ENCODE measurements at places on chromosomes 16 and 17.

DNA sequence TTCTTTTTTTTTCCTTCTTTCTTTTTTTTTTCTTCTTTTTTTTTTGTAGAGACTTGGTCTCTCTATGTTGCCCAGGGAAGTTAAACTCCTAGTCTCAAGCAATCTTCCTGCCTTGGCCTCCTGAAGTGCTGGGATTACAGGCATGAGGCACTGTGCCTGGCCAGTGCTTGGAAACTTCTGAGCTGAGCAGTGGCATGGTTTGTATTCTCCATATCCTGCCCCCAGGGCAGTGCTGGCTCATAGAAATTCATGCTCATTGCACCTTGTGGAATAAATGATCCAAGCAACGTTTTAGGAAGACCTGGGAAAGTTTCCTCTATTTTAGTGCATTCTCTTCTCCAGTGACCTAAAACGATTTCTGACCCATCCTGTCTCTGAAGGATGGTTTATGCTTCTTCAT lies 16.7 kb upstream of the SYT17 start:
- peak; percentile 29 for DNase-seq

DNA sequence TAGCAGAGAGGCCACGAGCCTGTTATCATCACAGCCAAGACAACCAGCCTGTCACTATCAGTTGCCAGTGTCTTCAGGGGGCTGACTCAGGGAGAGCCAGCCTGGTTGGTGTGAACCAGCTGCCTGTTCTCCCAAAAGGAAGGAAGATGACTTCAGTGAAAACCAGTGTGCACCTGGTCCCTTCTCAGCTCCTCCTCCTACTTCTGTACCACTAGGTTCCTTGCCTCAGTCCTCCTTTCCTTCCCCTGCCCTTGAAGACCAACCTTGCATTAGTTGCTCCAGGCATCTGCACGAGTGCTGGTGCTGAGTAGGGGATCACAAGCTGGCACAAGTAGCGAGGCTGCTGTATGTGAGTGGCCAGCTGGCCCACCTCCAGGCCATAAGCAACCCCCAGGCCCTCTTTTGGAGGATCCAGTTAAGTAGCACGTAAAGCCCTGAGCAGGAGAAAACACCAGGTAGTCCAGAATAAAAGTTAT lies 8.5 kb downstream of the TUBG1 start:
- DNase-seq, result no peak

- no peak for DNase-seq
These were observed 4.3 kb upstream of the MYH3 start for GRCh38 chr17:10661437-10661836.

GRCh38 chr16:22330326-22330725 lies 33.1 kb downstream of the POLR3E start:
- DNase-seq, result no peak

DNA sequence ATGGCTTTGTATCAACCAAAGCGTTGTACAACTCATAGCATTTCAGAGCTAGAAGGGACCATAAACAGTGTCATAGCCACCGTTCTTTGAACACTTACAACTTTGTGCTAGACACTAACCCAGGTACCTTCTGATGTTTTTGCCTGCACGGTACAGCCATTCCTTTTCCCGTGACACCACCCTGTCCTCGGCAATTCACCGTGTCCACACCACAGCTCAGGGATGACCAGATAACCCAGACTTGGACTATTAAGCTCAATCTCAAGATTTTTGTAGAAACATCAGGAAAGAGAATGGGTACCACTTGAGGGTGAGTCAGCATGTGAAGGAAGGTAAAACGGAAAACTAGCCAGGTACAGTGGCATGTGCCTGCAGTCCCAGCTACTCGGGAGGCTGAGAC lies 9.8 kb upstream of the CBFB start:
- no peak for DNase-seq

DNA sequence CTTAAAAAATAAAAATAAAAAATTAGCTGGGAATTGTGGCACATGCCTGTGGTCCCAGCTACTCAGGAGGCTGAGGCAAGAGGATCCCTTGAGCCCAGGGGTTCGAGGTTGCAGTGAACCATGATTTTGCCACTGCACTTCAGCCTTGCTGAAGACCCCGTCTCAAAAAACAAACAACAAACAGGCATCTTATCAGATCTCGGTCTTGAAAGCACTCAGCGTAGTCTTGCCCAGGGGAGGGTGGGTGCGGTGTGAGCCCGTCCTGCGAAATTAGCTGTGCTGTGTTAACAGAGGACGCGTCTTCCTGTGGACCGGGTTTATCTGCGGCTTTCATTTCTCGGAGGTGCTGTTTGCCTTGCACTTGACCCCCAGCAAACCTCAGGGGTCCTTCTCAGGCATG lies 5.4 kb downstream of the GAA start:
- DNase-seq, result no peak

GRCh38 chr16:15865742-15866141 lies 8.9 kb upstream of the MYH11 start:
- DNase-seq, result no peak

- no peak for DNase-seq
These were observed 31.5 kb downstream of the PIPOX start for GRCh38 chr17:29074488-29074887.

DNA sequence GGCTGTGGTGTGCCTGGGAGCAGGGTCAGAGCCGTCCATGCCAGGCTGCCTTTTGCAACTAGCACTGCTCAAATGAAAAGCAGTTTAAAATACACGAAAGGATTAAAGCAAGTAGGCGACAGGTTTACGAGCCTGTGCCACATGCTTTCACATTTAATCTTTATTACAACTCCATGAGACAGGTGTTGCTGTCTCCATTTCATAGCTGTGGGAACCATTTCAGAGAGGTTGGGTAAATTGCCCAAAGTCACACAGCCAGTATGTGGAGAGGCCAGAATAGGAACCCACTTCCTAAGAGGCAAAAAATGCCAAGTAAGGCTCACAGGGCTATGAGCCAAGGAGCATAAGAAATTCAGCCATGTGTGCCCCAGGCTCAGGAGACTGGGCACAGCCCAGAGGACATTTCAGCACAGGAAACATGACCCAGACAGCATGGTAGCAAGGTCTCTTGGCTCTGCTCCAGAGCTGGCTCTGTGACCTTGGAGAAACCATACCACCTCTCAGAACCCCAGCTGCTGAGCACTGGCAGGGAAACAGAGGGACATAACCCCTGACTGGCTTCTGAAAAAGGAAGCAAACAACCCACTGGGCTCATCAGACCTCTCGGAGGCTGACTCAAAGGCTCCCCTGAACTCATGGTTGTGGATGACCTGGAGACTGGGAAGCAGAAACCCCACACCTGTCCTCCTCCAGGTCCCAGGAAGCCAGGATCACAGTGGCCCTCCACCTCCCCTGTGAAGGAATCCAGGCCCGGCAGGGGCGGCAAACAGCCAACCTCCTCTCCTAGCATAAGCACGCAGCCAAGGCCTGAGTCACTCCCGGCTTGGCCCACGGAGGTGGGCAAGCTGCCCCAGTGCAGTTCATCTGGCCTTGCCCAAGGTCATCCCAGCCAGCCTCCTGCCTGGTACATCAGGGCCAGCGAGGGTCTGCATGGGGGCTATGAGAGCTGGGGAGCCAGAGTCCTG lies 40.3 kb upstream of the MRPS23 start:
- peak; percentile 88 for DNase-seq

DNA sequence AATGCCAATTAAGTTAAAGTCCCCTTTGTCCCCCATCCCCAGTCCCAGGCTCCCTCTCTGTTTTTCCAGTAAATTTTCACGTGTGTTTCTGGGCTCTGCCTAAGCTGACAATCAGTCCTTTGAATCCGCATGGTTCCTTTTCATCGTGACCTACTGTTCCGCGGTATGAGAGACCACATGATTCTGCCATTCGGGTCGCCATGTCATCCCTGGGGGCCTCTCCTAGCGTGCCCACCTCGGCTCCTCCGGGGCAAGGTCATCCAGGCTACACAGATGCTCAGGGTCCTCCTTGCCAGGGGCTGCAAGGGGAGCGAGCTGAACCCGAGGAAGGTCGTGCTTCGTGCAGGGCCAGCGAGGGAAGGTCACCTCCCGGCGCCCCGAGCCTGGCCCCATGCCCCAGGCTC lies 157.6 kb downstream of the RAB11FIP4 start:
- DNase-seq, result peak; percentile 26

- DNase-seq, result no peak
These were observed 656 bp upstream of the FUS start for GRCh38 chr16:31179219-31179746.

GRCh38 chr17:50052241-50052796 lies 3.6 kb upstream of the ITGA3 start:
- DNase-seq, result no peak

DNA sequence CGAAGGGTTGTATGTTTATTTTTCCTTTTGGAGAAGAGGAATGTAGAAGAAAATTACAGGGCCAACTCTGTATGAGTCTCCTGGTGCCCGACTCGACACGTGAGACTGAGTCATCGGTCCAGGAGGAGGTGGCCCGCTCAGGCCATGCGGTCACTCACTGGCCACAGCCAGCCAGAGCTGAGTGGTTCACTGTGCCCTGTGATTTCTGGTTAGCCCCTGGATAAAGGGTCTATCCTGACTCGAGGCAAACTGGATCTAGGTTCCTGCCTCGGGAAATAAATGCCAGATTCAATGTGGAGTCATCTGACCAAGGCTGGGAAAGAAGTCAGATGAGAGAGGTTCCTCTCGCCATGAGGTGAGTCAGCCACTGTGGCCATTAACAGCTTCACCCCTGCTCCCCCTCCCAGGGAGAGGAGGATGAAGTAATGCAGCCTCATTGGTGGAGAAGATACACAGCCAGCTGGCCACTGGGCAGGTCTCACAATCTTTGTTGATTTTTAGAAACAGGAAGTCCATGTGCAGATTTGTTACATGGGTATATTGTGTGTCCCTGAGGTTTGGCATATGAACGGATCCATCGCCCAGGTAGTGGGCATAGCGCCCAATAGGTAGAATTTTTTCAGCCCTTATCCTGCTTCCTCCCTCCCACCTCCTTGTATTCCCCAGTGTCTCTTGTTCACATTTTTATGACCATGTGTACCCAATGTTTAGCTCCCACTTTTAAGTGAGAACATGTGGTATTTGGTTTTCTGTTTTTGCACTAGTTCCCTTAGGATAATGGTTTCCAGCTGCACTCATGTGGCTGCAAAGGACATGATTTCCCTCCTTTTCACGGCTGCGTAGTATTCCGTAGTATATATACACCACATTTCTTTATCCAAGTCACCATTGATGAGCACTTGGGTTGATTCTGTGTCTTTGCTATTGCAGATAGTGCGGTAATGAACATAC lies 21.7 kb upstream of the USP36 start:
- peak; percentile 98 for DNase-seq

GRCh38 chr16:56982695-56983094 lies 6.7 kb upstream of the NLRC5 start:
- no peak for DNase-seq

- DNase-seq, result no peak
These were observed 6.7 kb upstream of the CMIP start for GRCh38 chr16:81437865-81438264.

DNA sequence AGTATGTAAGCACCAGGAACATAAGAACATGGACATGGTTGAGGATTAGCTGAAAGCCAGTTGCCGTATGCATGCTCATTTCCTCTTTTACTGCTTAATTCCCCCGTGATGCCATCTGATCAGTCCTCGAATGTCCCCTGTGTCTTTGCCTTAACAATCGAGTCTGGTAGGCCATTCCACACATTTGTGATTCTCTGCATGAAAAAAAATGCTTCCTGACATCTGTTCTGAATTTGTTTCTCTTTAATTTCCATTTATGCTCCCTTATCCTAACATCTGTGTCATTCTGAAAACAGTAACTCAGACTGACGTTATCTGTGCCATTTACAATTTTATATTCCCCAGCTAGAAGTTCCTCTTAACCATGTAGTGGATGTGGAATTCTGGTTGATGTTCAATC lies 158.2 kb upstream of the TOX3 start:
- no peak for DNase-seq

GRCh38 chr17:36529121-36529520 lies 5.5 kb downstream of the MYO19 start:
- peak; percentile 71 for DNase-seq

DNA sequence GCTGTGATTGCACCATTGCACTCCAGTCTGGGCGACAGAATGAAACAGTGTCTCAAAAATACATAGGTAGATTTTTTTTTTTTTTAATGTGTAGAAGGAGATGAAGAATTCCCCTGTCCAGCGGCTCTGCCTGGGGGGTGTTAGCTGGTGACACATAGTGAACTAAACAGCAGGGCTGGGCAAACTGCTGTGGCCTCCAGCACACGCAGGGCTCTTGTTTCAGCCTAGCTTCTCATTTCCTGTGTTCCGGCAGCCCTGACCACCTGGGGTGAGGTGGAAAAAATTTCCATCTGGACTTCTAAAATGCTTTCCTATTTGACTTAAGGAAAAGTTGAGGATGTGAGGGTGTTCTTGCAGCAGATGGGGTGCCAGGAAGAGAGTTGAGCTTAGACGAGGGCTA lies 33.3 kb upstream of the RGS9 start:
- DNase-seq, result peak; percentile 72

GRCh38 chr17:8611619-8612298 lies 18.8 kb downstream of the MYH10 start:
- no peak for DNase-seq

DNA sequence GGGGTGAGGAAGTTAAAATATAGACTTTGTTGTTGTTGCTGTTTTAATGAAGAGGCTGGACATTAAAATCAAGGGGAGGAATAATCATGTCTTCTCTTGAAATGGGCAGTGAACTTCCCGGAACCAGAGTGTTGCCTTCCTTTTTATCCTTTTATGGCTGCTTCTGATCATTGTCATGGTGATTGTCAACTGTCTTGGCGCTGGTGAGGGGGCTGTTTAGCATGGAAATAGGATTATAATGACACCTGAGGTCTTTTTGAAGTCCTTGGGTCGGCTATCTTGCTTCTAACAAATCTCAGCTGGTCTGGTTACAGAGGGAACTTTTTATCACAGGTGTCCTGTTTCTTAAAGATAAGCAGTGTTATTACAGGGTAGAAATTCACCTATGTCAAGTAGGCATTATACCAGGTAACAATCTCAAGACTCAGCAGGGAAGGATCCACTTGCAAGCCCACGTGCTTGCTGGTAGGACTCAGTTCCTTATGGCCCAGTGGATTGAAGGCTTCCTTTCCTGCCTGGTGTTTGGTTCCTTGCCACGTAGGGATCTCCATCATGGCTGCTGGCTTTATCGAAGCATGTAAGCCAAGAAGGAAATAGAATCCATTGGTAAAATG lies 349.3 kb downstream of the WWOX start:
- no peak for DNase-seq

- no peak for DNase-seq
These were observed 10.9 kb upstream of the CHST6 start for GRCh38 chr16:75506107-75506506.

DNA sequence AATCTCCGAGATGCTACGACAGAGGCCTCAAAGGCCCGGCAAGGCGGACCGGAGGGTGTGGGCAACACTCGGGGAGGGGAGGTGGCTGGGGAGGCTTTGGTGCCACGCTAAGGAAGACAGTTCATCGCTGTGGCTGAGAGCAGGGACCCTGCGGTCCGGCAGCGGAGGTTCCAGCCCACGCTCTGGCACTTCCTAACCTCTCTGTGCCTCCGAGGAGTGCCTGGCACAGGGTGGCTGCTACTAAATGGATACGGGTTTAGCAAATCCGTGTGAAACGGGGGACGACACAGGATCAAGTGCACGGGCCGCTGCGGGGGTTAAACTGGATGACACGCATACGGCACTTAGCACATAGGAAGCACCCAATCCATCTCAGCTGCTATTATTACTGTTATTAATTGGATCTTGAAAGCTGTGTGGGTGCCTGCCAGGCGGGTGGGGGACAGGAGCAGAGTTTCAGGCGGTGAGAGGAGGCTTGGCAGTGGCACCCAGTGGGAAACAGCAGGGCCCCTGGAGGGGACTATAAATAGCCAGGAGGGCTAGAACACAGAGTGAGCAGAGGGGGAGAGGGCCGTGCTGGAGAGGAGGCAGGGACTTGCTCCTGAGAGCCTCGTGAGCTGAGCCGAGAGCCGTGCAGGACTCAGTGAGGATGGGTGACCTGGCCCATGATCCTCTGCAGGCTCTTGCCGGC lies 45.0 kb downstream of the ABR start:
- DNase-seq, result no peak

- no peak for DNase-seq
These were observed 5.2 kb downstream of the CISD3 start for GRCh38 chr17:38735161-38735997.

Data from RPMI7951 (cell line).